CD4-positive, CD25-positive, alpha-beta regulatory T cell (primary cell): ENCODE measurements at places on chromosomes 5 and 9. TPM values are rescaled to one million over a fixed set of nuclear protein-coding genes. Genes with fewer than 3 reads are reported as not detected.

ORM2 gene
- not detected for total RNA-seq

PCDHA6 gene
- not detected for total RNA-seq

CTSL gene
- 1.2 TPM for total RNA-seq

ERP44 gene
- 14.0 TPM for total RNA-seq

MELK gene
- 1.7 TPM for total RNA-seq

OR13C9 gene
- total RNA-seq = not detected

APC gene
- total RNA-seq = 40.5 TPM

FEM1C gene
- 40.1 TPM for total RNA-seq

PRDM9 gene
- total RNA-seq = not detected

SMIM33 gene
- total RNA-seq = 0.54 TPM

TMEM174 gene
- total RNA-seq = not detected

CYSRT1 gene
- not detected for total RNA-seq

IGFBPL1 gene
- total RNA-seq = not detected

DOCK8 gene
- total RNA-seq = 219 TPM

CDH12 gene
- total RNA-seq = not detected

SAXO1 gene
- 0.30 TPM for total RNA-seq

PROB1 gene
- total RNA-seq = 1.2 TPM

SAPCD2 gene
- total RNA-seq = 1.2 TPM

GDA gene
- not detected for total RNA-seq
